Activated T-helper 1 cell treated with anti-CD3 and anti-CD28 coated beads, Interleukin-2, amount 50 U/mL, for 16 hours (primary cell): ENCODE measurements at places on chromosomes 7 and 10.
A peak's percentile ranks its signal among the peaks of the same experiment; 100 is the strongest.

GRCh38 chr10:44519361-44519760 is 134.5 kb upstream of the CXCL12 start:
- no peak for DNase-seq

GRCh38 chr10:24513155-24513554 is 210.5 kb downstream of the ARHGAP21 start:
- DNase-seq = no peak

GRCh38 chr7:137590756-137591305 is 247.3 kb upstream of the PTN start:
- no peak for DNase-seq

DNA sequence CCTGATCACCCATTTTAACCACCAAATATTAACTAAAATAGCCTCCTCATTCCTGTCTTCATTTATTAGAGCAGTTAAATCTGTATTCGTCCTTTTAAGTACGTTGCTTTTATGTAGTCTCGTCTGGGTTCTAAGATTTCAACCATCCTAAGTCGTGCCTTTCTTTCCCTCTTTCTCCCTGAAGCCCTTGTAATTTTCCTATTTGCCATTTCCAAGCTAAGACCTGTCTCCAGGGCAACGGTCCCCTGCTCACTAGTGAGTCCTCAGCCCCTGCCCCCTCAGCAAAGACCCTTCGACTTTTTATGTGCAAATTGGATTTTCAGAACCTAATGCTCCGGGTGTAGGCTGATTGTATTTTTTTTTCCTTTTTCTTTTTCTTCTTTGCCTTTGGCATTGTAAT is 16.1 kb upstream of the MEST start:
- no peak for DNase-seq

DNA sequence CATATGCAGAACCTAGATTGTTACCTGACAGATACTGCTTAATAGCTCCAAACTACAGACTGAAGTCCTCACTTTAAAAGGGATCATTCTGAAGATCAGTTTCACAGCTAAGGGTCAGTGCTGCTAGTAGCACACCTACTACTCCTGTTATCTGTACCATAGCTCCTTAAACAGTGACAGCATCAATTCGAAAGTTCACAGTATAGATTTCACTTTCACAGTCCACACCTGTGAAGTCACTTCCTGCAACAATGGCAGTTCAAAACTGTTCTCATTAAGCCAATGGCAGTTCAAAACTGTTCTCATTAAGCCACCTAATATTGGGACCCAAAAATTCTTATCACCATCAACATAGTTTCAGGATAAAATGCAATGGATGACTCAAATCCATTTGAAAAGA is 10.7 kb upstream of the FHIP2A start:
- DNase-seq = no peak

- no peak for DNase-seq
These were observed 325.6 kb upstream of the MAGI2 start for GRCh38 chr7:79778786-79779770.

DNA sequence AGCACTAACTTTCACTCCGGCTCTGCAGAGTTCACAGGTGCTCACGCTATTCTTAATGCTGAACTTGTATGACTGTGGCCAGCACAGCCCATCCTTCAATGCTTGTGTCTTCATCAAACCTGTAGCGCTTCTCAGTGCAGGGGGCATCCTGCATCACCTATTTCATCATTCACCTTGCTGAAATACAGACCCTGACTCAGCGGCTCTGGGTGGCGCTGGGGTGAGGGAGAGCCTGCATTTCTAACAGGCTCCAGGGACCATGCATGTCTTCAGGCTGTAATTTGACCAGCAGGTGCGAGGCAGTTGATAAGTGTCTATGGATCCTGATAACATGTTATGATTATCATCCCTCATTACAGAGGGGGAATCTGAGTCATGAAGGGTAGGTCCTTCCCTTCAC is 89.3 kb downstream of the VOPP1 start:
- no peak for DNase-seq

- no peak for DNase-seq
These were observed 17.7 kb downstream of the LRRC20 start for GRCh38 chr10:70364772-70365091.

GRCh38 chr7:74069790-74070618 is 13.6 kb upstream of the LIMK1 start:
- DNase-seq = no peak

- no peak for DNase-seq
These were observed at the start of gene AMZ1 for GRCh38 chr7:2687881-2688318. Gene AMZ1, plus strand, starts transcription at chr7:2688202. Its CDS starts 12,250 bp downstream, at chr7:2700452.

- DNase-seq = no peak
These were observed 35.3 kb upstream of the IFRD1 start for GRCh38 chr7:112414855-112415490.

GRCh38 chr10:76695069-76695468 is 942.5 kb downstream of the KCNMA1 start:
- no peak for DNase-seq

GRCh38 chr7:138975343-138976104 is 5.7 kb downstream of the KIAA1549 start:
- no peak for DNase-seq

- no peak for DNase-seq
These were observed 178.0 kb downstream of the IPMK start for GRCh38 chr10:58089739-58090138.

DNA sequence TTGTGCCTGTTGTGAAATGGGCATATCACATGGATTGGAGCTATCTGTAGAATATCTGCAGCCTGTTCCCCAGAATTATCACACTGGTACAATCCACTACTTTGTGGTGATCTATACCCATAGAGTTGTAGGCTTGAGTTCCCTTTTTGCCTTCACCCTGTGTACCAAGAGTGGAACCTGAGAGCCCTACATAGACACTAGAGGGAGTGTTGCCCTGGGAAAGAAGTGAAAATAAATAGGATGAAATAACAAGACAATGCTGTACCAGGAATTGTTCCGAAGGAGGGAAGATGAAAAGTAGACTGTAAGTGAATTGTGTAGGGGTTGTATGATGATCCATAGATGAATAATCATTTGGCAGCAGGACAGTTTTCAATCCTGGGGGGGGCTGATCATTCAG is 9.0 kb downstream of the SORCS3 start:
- no peak for DNase-seq

DNA sequence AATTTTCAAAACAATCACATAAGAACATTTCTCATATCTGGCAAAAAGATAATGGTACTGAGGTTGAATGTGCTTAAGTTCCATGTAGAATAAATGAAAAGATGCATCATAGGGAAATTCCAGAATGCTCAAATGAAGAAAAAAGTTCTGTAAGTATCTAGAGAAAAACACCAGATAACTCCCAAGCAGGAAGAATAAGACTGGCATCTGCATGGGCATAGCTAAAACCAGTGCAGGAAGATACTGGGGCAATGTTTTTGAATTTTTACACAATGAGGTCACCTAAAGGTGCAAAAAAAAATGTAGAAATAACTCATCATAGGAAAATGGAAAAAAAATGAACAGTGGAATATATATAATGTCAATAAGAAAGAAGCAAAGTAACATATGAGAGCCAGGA is 275.2 kb downstream of the BAMBI start:
- DNase-seq = no peak

DNA sequence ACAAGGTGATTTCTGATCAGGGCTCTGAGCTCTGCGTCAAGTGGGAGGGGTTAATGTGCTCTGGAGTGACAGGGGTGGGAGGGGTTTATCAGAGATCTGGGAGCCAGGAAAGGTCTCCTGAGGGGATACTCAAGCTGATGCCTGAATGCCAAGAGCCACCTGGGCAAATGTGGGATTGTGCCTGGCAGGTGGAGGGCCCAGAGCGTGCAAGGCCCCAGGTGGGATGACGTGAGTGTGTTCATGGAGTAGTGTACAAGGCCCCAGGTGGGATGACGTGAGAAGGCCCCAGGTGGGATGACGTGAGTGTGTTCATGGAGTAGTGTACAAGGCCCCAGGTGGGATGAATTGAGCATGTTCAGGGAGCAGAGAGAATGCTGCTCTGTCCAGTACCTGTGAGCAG is 610.3 kb downstream of the PTPRN2 start:
- no peak for DNase-seq

DNA sequence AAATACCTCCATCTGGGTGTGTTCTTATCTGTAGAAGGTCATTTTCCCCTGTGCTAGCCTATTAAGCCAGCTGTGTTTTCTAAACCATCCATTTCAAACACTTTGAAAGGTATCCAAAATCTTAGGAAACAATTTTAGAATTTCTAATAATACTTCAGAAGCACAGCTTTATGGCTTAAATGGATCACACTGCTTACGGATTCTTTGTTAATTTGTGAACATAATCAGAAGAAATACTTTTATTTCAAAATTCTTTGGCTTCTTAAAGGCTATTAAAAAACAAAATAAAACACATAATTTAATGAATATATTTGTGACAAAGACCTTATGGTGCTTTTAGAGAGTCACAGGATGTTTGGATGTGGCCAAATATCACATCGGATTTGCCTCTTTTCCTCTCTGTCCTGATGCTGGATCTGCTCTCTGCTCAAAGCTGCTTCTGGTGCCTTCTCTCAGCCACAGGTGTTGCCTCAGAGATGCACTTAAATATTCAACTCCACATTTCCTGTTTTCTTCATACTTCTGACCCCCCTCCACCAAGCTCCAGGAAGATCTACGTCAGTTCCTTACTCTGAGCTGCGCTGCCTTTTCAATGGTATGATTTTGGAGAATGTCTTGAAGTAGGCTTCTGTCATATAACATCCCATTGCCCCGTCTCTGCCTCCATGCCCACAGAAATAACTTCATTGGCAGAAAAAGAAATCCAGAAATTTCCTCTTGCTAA is 230.6 kb downstream of the MLLT10 start:
- DNase-seq = no peak

DNA sequence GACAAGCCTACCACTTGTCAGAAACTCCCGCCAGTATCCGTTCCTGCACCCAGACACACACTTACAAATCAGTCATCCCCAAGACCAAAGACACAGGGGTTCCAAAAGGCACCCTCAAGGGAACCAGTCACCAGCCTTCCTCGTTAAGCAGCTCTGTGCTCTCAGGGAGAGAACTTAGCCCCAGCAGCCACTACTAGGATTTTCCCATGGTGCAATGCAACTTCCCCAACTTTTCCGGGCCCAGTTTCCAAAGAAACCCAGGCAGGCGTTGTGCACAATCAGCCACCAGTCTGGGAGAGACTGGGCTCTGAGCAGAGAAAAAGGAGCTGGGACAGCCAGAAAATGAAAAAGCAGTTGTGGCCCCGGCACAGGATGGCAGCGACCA is 1.2 kb downstream of the DLG5 start:
- DNase-seq = no peak

- DNase-seq = no peak
These were observed 751 bp upstream of the GTPBP10 start for GRCh38 chr7:90345595-90346335.

- no peak for DNase-seq
These were observed 12.5 kb downstream of the STAG3 start for GRCh38 chr7:100190048-100190711.

DNA sequence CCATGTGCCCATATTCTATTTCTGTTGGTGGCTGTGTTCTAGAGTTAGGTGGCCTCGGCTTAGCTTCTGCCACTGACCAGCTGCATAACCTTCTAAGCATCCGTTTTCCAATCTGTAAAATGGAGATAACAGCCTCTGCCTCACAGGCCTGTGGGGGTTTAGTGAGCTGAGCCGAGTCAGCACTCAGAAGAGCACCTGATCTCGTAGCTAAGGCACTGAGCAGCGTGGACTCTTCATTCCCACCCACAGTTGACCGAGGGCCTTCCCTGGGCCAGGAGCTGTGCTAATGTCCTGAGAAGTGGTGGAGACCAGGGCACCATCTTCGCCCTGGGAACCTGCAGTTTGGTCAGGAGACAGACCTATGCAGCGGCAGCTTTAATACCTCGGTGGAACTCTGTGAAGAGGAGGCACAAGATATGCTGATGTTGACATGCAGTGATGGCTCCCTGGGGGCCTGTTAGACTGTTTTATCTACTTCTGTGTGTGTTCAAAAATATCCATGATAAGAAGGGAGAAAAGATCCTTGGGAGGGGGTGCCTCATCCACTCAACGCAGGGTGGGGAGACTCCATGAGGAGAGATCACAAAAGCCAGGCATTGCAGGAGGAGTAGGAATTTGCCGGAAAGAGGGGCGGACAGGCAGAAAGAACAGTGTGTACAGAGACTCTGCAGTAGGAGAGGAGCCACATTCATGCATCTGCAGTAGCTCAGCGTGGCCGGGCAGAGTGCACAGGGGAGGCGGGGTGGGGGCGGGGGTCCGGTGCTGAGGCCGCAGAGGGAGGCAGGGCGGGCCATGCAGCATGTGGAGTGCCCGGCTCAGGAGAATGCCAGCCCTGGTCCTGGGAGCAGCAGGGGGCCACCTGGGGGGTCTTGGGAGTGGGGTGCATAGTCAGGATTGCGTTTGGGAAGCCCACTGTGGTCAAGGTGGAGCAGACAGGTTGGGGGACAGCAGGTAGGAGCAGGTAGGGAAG is 136.8 kb downstream of the C10orf105 start:
- no peak for DNase-seq

GRCh38 chr7:140512317-140513000 is 33.2 kb upstream of the MKRN1 start:
- no peak for DNase-seq

- DNase-seq = peak; percentile 44
These were observed 82.1 kb upstream of the PDGFA start for GRCh38 chr7:601595-602340.

DNA sequence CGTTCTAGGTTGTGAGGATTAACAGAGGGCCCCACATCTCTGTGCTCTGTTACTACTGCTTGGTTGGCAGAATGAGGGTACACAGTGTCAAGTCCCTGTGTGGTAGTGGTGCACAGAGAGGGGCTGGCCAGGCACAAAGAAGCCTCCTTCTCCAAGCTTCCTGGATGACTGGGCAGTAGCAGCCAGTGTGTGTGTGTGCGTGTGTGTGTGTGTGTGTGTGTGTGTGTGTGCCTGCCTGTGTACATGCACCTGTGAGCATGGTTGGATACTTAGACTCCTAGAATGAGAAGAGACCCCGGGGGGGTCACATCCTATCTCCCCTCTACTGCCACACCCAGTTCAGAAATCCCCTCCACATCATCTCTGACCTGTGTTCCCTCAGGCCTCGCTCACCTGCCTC is 146.7 kb upstream of the UNC5B start:
- no peak for DNase-seq

DNA sequence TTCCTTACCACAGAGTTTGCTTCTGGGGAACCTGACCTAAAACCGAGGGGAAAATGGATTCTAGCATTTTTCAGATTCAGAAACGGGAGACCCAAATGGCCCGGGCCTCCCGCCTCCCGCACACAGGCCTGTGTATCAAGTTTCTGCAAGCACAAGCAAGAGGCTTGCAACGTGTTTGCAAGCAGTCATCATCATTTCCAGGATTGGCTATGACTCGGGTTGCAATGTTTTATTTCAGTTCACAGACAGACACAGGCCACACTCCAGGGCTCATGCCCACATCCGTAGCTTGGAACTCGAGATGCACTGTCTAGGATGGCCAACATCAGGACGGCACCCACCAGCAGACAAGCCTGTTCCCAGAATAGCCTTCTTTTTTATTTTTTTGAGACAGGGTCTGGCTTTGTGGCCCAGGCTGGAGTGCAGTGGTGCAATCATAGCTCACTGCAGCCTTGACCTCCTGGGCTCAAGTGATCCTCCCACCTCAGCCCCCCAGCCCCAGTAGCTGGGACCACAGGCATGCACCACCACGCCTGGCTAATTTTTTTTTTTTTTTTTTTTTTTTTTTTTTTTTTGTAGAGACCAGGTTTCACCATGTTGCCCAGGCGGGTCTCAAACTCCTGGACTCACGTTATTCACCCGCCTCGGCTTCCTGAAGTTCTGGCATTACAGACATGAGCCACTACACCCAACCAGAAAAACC is 68.1 kb upstream of the FOXK1 start:
- no peak for DNase-seq

GRCh38 chr10:86176850-86177536 is 189.6 kb downstream of the GRID1 start:
- no peak for DNase-seq

- no peak for DNase-seq
These were observed 119.0 kb upstream of the NPSR1 start for GRCh38 chr7:34539003-34539402.
